ENCODE measurements at places on chromosomes 2 and 18.

- no peak for DNase-seq
Observed at GRCh38 chr2:98027538-98027937, 31.8 kb upstream of the TMEM131 start.

GRCh38 chr18:3500016-3500415 is 50.0 kb downstream of the TGIF1 start:
- DNase-seq = peak; percentile 8

- DNase-seq = no peak
Observed at GRCh38 chr2:122100756-122101155, 345.3 kb downstream of the TSN start.

DNA sequence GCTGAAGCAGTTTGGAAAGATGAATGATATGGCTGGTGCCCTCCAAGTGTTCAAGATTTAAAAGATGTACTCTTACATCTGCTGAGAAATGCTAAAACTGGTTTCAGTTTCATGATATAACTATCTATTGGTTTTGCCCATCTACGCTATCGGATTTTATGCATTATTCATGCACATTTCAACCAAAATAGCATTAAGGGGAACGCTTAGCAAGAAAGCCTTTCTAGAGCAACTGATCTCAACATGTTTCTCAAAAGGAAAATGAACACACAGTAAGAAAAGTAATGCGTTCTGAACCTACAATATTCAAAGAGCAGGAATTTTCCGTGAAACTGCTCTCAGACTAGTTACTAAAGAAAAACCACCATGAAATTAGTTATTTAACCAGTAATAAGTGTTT is 93.9 kb downstream of the CABYR start:
- DNase-seq = no peak

GRCh38 chr18:76953156-76953555 is 130.8 kb downstream of the ZNF236 start:
- DNase-seq = no peak

DNA sequence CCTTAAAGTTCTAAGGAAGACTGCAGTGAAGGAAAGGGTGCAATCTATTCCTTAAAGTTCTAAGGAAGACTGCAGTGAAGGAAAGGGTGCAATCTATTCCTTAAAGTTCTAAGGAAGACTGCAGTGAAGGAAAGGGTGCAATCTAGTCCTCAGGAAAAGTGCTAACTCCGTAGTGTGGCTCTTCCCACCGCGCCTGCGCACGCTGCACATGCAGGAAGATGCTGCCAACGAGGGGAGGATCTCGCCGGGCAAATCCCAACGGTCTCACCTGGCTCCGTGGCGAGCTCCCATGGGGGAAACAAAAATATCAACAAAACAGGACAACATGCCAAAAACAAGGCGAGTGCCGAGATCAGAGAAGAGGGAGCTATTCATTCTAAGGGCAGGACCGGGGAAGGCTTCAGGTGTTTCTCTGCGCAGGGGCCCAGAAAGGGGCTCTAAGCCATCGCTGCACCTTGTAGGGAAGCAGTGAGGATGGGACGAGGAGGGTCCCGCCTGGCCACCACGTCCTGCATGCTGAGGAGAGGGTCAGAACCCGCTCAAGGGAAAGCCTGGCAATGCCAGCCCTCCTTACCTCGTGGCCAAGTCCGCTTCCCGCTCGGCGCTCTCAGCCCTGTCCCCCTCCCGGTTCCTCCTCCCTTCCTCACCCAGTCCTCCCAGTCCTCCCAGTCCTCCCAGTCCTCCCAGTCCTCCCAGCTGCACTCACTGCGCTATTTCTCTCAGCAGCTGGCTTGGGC is 24.5 kb downstream of the TIMM21 start:
- no peak for DNase-seq

- DNase-seq = no peak
Observed at GRCh38 chr18:67455890-67456501, 60.5 kb downstream of the DSEL start.

DNA sequence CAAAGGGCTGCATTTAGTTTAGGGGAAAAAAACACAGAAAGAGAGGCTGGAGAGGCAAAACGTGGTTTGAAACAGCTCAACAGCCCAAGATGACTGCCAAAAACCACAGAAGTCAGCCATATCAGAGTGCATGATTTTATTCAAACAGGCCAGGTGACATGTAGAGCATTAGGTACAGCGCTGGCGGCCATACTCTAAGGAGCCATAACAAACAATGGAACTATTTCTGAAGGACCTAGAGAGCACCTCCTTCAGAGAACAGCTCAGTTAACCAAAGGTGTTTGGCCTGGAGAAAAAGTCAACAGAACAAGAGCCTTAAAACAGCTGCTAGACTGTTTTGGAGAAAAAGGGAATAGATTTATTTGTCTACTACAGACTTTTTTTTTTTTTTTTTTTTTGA is 2.6 kb downstream of the THADA start:
- DNase-seq = no peak

GRCh38 chr2:7225848-7226247 is 308.6 kb downstream of the RNF144A start:
- no peak for DNase-seq

DNA sequence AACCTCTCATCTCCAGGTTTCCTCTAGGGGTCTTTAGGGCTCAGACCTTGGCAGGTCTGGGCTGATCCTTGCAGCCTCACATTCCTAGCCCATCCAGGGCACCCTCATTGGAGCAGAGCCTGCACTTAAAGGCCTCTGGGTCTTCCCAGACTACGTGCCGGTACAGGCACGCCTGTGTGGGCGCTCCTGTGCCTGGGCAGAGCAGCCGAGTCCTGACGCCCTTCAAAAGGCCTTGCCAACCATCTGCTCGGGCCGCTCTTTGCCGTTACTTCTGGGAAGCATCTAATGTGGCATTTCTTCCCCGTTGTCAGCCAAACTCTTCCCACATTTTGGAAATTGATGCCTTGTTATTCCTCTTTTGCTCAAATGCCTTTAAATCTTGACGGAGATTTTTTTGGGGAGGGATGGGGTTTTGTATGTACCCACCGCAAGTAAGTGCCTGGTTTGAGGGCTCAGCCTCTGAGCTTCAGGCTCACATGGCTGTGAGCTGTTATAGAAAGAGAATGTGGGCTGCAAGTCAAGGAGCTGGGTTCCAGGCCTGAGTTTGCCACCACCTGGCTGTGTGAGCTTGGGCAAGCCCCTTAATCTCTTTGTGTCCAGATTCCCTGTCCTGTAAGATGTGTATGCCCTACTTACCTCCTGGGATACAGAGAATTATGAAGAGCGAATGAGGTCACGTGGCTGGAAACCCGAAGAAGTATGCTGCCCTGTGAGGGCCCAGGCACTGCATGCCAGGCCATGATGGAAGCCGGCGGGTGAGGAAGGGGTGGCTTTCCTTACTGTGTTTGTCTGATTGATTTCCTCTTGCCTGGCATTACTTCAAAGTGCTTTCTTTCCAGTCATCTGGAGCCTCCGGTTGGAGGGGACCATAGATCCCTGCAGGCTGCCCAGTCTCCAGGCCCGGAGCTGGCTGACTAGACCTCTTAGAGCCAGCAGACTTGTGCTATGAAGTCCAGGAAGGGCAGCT is 20.6 kb downstream of the EHD3 start:
- no peak for DNase-seq

DNA sequence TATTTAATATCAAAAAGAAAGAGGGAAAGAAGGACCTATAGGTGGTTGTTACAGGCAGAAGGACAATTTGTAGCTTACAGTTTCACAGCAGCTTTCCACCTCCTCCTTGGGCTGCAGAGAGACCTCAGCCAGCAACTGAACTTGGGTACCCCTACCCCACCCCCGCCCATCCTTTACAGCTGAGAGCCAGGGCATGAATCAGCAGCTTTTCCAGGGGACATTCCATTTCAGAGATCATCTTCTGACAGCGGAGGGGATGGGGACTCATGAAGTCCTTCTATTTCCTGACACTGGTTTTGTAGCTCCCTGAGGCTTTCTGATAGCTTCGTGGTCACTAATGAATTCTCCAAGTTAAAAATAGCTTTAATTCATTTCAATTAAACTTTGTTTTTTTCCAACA is 96.4 kb downstream of the ITGB1BP1 start:
- no peak for DNase-seq

GRCh38 chr2:49600524-49600923 is 446.2 kb upstream of the FSHR start:
- DNase-seq = no peak

DNA sequence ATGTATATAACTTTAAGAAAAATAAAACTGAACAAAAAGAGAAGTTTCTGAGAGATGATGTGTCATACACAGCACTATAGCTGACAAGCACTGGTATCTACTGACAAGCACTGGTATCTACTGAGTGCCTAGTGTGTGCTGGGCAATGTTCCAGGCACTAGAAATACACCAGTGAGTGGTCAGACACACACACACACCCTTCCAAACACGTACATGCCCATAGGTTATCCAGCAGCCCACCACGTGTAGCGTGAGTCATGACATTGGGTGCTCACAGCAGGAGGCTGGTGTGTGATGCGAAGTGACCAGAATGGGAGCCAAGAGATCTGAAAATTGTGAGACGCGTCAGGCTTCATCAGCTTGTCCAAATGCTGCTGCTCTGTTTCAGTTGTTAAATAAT is 12.2 kb upstream of the GNAL start:
- peak; percentile 12 for DNase-seq

- no peak for DNase-seq
Observed at GRCh38 chr18:68172842-68173549, 541.9 kb downstream of the TMX3 start.

DNA sequence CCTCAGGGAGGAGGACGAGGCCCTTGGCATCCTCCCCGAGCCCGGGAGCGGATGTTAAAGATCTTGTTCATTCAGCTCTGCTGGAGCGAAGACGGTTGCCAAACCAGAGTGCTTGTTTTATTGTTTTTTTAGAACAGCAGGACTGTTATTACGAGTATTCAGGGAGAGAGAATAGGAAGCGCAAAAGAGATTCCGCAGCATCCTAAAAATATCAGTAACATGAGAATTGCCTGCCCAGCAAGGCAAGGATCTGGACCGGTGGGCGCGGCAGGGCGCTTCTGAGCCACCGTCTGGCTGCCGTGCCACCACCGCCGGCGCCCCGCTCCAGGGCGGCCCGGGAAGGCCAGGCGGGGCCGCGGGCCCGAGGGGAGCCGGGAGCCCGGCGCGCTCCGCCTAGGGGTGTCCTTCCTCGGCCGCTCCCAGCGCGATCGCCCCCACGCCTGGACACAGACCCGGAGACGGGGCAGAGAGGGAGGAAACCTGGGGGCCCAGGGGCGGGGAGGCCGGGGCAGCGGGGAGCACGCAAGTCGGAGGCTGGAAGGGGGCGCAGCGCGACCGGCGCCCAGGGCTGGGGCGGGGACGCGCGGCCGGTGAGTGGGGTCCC is 843 bp downstream of the CYS1 start:
- peak; percentile 32 for DNase-seq

GRCh38 chr2:153101187-153101586 is 377.4 kb downstream of the RPRM start:
- no peak for DNase-seq

DNA sequence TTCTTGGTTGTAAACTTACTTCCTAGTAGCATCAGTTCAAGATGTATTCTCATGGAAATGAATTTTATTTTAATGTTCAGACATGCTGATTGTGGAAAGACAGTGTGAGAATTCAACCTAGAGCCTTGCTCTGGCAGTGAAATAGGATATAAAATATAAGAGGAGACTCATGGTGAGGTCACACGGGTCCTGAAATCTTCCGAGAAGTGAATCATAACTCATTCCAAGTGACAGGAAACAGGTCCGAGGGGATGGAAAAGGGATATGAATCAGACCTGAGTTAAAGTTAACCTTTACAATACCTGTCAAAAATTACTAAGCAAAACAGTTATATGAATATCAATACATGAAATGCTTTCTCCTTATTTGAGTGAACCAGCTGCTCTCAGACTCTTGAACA is 185.2 kb upstream of the LRRTM1 start:
- no peak for DNase-seq

DNA sequence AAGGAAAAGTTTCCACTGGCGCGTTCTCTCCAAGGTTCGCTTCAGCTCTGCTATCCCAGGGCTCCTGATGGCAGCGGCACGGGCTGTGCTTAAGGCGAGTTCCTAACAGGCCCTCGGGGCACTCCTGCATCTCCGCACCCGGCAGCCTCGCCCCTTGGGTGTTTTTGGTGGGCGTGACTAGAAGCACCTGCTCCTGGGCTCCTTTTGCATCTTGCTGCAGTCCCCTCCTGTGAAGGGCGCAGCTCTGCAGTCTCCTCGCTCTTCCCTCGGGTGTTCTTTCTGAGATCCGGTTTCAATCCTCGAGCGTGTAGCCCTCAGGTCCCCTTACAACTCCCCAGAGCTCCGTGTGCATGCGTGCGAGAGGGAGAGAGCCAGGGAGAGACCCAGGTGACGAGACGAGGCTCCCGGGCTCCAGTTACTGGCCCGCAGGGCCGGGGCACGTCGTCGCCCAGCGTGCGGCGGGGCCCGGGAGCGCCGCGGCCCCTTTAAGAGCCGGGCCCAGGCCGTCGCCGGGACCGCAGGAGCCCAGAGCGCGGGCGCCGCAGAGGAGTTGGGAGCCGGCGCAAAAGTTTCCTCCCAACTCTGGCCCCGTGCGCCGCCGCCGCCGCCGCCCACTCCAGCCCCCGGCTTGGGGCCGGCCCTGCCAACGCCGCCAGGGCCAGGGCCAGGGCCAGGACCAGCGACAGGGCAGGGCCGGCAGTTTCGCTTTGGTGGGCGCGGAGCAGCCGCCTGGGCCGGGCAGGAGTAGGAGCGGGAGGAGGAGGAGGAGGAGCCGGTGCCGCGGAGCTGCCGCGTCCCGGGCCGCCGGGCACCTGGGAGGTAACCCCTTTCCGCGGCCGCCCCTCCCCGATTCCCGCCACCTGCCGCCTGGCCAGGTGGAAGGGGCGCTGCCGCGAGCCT is at the start of gene PARD3B:
Gene PARD3B, plus strand, starts transcription at position 515 of the 900 bp plus-strand sequence. CDS start 525 bp downstream, outside the sequence.
- DNase-seq = peak; percentile 80

DNA sequence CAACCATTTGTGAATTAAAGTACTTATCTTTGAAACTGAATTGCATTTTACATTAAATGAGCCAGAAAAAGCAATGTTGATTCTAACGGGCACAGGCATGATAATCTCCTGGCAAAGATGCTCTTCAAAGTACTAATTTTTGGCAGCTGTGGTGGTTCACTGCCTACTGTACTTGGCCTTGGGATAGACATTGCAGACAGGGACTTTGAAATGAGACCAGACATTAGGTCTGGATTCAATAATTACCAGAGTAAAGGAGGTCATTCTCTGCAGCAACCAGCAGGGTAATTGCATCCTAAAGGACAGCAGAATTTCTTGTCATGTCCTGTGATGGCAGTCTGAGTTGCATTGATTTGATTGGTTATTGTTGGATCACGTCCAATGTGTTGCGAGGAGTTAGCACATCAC is 986.5 kb downstream of the TDRD15 start:
- no peak for DNase-seq

DNA sequence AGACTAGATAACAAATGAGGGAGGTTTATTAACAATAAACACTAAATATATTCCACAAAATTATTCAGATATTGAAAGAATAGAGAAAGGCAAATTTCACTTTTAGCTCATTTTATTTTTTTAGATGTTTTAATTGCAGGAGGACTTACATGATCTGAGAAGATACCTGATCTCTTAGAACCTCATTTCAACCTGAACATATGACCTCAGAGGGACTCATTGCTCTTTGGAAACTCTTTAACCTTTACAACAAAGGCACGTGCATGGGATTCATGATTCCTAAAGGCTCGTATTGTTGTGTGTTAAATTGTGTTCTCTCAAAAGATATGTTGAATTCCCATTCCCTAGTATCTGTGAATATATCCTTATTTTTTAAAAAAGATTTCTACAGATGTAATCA is 35.7 kb upstream of the ITGA4 start:
- no peak for DNase-seq

Data from SW480 (cell line).